Breast epithelium (tissue), 4 donors: ENCODE measurements at places on chromosomes 4 and X. TPM values are rescaled to one million over a fixed set of nuclear protein-coding genes. Genes with fewer than 3 reads are reported as not detected.

Gene MRFAP1
- 172 TPM for total RNA-seq

Gene CTAG1A
- not detected for total RNA-seq

Gene H2BW2
- not detected for total RNA-seq

Gene CXCL10
- not detected for total RNA-seq

Gene CLCN4
- total RNA-seq, result 4.7 TPM

Gene PAGE3
- not detected for total RNA-seq

Gene SPATA4
- not detected for total RNA-seq

Gene P2RY8
- total RNA-seq, result 1.5 TPM

Gene UGT2A3
- not detected for total RNA-seq

Gene DUSP21
- total RNA-seq, result not detected

Gene COPS4
- 67.9 TPM for total RNA-seq

Gene SPATA18
- total RNA-seq, result 9.6 TPM

Gene TRIM60
- total RNA-seq, result not detected

Gene CLDN34
- not detected for total RNA-seq

Gene CT45A5
- not detected for total RNA-seq

Gene CPE
- 129 TPM for total RNA-seq

Gene SOX3
- not detected for total RNA-seq

Gene KCND1
- total RNA-seq, result 0.66 TPM

Gene F9
- not detected for total RNA-seq

Gene MAGED1
- 49.2 TPM for total RNA-seq

Gene FAT4
- total RNA-seq, result 10.7 TPM

Gene HS6ST2
- total RNA-seq, result 0.32 TPM

Gene CD38
- 47.2 TPM for total RNA-seq

Gene BRS3
- not detected for total RNA-seq

Gene PDLIM3
- total RNA-seq, result 175 TPM

Gene ETDA
- total RNA-seq, result not detected

Gene FAM47E
- total RNA-seq, result 17.9 TPM

Gene RTL5
- total RNA-seq, result 5.0 TPM

Gene BEX3
- total RNA-seq, result 121 TPM

Gene PCYT1B
- 0.33 TPM for total RNA-seq

Gene INTU
- 22.4 TPM for total RNA-seq
